Central memory CD4-positive, alpha-beta T cell (primary cell): ENCODE measurements at places on chromosomes 7 and 10.

DNA sequence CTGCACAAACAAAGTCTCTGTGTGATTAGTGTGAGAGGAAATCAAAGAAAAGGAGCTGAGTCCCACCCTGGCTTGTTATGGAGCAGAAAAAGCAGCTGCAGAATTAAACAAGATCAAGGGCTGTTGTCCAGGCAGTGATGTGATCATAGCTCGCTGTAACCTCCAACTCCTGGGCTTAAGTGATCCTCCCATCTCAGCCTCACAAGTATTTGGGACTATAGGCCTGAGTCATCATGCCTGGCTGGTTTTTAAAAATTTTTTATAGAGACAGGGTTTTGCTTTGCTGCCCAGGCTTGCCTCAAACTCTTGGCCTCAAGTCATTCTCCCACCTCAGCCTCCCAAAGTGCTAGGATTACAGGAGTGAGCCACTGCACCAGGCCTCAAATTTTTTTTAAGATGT is 88.9 kb downstream of the IPMK start:
- no peak for DNase-seq

DNA sequence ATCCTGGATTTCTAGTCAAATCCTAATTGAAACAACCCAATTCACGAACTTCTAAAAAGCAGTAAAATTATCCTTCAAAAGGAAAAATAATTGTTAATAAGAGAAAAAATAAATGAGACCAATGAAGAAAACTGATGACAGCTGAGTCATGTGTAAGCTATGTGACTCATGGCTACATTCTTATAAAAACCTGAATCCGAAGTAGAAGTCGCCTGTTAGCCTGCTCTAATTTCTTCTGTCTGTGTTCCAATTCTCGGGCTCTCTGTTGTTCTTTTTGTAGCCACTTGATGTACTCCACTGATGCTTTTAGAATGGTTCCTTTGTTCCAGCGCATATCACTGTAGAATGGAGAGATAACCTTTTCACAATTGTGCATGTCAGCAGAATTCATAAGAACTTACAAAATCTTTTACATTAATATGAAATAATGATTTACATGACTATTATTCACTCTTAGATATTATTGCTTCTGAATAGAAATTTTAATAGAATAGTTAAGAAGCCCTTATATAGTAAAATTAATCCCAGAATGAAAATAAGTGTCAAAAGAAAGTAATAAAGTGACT is 88.8 kb downstream of the TFEC start:
- no peak for DNase-seq

- no peak for DNase-seq
Observed at GRCh38 chr7:127844165-127844564, 187.1 kb downstream of the LRRC4 start.

- DNase-seq = no peak
Observed at GRCh38 chr10:79066411-79067240, 2.1 kb upstream of the ZMIZ1 start.

DNA sequence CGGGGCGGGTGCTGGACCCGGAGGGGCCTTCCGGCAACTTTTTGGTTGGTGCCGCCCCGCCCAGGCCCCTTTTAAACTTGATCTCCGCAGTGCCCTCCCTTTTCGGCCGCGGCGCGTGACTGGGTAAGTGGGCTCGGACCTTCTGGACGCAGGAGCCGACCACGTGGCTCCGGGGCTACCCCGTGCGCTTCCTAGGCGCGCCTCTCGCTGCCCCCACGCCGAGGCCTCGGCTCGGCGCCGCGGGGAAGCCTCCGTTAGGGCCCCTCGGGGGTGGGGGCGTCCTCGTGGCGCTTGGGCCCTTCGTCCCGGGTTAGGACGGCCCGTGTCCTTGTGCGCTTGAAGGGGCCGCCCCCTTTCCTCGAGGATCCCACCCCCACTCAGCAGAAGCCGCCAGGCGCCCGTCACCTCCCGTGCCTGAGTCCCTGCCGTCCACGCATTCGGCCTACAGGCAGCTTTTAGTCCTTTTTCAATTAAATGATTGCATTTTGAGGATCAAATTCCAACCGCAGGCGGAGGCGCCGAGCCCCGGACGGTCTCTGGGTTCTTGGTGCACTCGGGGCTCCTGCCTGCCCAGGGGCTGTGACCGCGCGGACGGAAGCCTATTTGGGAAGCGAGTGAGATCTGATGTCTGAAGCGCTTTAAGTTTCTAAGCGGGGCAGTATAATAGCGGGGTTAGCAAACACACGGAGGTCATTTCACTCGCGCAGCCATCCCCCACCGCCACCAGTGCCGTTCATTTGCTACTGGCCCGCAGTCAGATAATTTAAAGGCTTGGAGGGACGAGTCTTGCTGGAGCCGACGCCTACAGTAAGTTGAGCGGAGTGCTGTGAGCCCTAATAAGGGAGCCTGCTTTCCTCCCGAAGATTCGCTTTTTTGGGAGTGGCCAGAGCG is 31.8 kb upstream of the TOMM7 start:
- peak; percentile 72 for DNase-seq

- DNase-seq = no peak
Observed at GRCh38 chr10:62559481-62560200, 185.5 kb downstream of the ZNF365 start.

- DNase-seq = no peak
Observed at GRCh38 chr10:35409094-35409582, 72.8 kb downstream of the CCNY start.

GRCh38 chr10:73054286-73054685 is 42.4 kb downstream of the P4HA1 start:
- no peak for DNase-seq

- no peak for DNase-seq
Observed at GRCh38 chr7:76310102-76310957, 7.9 kb downstream of the HSPB1 start.

GRCh38 chr10:48901319-48901718 is 38.3 kb downstream of the LRRC18 start:
- DNase-seq = no peak

DNA sequence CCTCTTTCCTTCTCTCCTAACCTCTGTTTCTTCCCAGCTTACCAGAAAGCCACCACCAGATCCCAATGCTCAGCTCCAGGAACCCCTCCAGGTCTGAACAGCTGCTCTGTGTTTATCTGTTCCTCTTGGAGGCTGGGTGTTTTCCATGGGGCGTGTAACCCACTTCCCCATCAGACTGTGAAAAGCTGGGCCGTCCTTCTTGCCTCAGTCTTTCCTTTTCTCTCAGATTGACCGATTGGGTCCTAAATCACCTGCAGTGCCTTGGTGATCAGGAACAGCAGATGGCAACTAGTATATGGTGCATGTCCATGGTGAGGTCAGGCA is 4.8 kb downstream of the SH3PXD2A start:
- no peak for DNase-seq
